Posterior cingulate gyrus (tissue), 11 donors: ENCODE measurements at places on chromosomes 7 and 10.

DNA sequence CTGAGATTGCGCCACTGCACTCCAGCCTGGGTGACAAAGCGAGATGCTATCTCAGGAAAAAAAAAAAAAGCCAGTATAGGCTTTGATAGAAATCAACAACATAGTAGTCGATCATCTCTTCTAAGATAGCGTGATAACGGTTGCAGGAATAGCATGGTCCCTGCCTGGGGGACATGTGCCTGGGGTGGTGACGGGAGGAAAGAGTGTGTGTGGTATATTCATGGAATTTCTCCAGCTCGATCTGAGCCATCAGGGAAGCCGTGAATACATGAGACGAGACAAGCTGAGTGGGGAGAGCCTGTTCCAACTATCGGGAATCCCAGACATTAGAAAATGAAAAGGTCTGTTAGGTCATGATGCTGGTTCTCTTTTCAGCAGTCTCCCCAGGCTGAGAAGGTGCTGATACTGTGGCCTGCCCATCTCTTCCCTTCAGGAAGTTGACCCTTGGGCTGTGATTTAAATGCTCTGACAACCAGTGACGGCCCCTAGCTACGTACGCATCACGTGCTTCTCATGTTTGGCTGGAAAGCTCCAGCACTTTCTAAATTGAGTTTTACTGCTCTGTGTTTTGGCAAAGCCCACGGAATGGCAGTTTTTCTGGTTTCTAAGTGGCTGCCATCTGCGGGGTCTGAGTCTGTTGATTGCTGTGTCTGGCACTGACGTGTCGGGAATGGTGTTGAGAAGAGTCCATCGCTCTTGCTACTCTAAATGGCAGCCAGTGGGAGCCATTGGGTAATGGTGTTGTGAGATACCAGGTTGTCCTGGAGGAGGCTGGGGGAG is 229.3 kb downstream of the CCDC3 start:
- no peak for DNase-seq

- no peak for DNase-seq
These were observed 554.8 kb downstream of the SORCS1 start for GRCh38 chr10:106609470-106610266.

- DNase-seq: no peak
These were observed 13.7 kb downstream of the CISD1 start for GRCh38 chr10:58282615-58283014.

DNA sequence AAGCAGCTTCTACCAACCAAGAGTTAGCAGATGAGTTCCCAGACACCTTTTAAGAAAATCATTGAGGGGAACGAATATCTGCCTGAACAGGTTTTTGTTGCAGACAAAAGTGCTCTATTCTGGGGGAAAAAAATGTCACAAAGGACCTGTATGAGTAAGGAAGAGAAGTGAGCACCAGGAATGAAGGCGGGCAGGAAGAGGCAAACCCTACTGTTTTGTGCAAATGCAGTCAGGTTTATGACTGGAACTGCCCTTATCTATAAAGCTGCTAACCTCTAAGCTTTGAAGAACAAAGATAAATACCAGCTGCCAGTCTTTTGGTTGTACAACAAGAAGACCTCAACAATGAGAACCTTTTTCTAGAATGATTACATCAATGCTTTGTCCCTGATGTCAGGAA is 292.4 kb upstream of the SP4 start:
- no peak for DNase-seq

DNA sequence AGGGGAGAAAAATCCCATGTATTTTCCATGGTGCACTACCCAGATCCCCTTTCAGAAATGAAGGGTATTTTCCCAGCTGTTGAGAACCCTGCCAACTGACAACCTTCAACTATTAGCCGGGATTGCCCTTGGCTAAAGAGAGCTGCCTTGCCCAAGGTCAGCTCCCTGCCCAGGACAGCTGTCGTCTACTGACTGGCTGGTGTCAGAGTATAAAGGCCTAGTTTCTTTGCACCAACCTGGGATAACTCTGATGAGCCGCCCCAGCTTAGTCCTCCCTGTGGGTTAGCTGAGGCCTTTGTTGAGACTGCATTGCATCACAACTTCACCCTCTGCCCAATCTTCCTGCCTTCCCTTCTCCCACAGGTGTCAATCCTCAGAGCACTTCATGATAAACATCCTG is 147.2 kb upstream of the RHEB start:
- DNase-seq: no peak

- no peak for DNase-seq
These were observed 16.8 kb downstream of the PRKAG2 start for GRCh38 chr7:151859948-151860685.

DNA sequence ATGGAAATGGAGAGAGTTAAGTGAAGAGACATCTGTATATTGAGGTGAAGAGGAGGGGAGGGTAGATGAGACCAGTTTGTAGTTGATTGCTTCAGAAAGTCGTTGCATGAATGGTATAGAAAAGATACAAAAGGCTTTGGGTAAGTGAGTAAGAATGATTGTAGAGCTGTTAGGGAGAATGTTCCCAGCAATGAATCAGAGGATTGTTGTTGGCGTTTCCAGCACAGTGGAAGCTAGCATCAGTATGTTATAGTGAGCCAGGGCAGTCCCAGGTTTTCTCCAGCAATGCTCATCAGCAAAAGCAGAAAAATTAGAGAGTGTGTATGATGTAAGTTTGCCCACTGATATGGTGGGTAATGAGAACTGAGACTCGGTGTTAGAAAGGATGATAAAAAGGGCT is 15.4 kb upstream of the CDK6 start:
- DNase-seq: no peak

- DNase-seq: no peak
These were observed 415.5 kb downstream of the GLRX3 start for GRCh38 chr10:130551676-130552075.

DNA sequence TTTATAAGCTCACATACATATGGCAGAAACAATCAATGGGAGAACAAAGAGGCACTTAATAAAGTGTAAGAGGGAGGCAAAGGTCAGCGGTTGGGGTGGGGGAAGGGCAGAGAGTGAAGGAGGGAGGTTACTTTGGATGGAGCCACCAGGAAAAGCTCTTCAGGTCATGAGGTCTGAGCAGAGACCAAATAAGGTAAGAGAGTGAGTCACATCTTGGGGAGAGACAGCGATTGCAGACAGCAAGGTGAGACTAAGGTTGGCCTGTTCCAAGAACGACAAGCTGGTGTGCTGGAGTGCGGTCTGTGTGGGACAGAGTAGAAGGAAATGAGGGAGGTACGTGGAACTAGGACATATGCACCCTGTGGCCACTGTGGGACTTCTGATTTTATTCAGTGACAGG is 74.3 kb upstream of the TOMM7 start:
- no peak for DNase-seq

- no peak for DNase-seq
These were observed 18.4 kb downstream of the EMX2 start for GRCh38 chr10:117560942-117561341.
